ENCODE measurements at places on chromosomes 13 and 19.
A peak's percentile ranks its signal among the peaks of the same experiment; 100 is the strongest.

GRCh38 chr13:88627071-88627470, 955.9 kb downstream of the SLITRK5 start:
- no peak for DNase-seq

- peak; percentile 19 for DNase-seq
Measured at GRCh38 chr19:40322951-40323615, 25.1 kb downstream of the C19orf47 start.

DNA sequence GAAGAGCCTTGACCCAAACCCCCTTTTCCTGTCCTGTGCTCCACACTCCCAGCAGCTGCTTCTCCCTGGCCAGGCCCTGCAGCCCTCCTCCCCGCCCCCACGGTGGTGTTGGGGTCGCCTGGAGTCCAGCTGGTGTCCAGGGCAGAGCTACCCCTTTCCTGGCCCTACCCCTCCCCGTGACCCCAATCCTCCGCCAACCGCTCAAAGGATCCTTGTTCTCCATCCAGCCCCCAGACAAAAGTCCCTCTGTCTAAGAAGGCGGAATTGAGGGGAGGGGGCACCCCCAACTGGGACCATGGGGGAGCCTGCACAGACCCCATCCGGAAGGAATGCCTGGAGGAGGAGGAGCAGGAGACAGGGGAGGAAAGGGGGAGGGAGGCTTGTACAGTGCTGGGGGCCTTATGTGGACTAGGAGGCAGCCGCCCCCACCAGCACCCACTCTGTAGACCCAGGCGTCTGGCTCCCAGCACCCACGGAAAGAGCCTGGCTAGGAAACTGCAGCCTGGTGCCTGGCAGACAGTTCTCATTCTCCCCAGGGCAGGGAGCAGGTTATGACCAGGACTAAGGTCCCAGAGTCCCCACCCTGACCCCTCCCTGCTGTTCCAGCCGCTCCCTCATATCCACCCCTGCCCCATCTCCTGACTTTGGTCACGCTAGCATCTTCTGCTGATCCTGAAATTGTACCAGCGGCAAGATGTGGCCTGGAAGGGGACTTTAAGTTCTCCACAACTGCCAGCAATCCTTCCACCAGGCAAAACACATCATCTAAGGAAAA, at the start of gene FXYD3:
Gene FXYD3 (plus strand): TSS at position 647 of the 775 bp plus-strand sequence. CDS start 3,554 bp downstream, outside the sequence.
- DNase-seq, result no peak

- no peak for DNase-seq
Measured at GRCh38 chr13:59178344-59178743, 985.4 kb downstream of the DIAPH3 start.
